OCI-M1 (cell line): ENCODE measurements at places on chromosomes 1 and 21.
A peak's percentile ranks its signal among the peaks of the same experiment; 100 is the strongest.

DNA sequence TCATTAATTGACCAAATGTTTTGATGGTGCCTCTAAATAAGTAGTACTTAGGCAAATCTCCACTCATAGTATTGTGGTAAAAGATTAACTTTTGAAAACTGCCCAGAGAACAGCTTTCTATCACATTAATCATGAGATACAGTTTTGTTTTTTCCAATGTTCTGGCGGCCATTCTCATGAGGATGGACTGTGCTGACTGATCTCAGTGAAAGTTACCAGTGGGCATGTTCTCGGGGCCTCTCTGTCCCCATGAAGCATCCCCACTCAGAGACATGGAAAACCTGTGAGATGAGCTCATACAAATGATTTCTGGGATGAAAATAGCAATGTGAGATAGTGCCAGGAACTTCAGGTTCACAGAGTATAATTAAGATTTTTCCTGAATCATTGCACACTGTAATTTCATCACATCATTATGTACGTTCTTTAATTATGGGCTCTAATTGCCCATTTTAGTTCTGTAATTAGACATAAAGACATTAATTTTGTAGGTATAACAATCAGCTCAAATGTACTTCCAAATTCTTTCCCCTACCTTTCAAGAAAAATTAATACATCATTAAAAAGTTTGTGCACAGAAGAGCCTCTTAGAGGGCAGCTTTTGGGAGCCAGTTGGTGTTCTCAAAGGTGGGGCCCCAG lies 40.5 kb downstream of the DDR2 start:
- no peak for DNase-seq

- no peak for DNase-seq
Measured at GRCh38 chr1:159090286-159091179, 14.0 kb upstream of the AIM2 start.

- no peak for DNase-seq
Measured at GRCh38 chr1:1911350-1912041, 3.6 kb upstream of the CALML6 start.

DNA sequence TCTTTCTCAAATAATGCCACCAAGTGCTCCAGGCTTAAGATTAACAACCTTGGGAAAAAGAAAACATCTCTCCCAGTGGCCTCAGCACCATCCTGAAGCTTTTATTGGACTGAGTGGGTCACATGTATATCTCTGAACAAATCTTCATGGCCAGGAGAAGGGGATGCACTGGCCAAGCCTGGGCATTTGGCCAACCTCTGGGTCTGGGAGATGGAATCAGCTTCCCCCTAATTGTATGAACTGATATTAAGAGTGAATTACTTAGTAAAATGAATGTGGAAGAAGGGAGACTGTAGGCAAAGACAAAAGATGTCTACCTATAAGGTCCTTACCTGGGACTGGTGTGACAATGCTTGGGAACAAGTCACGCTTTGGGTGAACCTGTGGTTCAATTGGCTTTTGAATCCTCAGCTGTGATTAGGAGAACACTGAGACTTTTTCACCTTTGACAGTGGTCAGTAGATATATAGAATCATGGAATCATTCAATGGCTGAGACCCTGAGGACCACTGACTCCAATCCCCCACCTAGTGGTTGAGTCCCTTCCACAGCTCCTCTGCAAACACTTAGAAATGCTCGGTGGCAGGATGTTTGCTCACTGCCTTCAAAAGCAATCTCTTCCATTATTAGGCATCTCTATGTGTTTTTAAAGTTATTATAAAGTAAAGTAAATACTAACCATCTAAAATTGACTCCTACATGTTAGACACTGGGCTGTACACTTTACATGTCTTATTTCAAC lies 102.6 kb upstream of the ATP1A1 start:
- no peak for DNase-seq

- DNase-seq: no peak
Measured at GRCh38 chr1:227793079-227793947, 22.2 kb upstream of the PRSS38 start.

DNA sequence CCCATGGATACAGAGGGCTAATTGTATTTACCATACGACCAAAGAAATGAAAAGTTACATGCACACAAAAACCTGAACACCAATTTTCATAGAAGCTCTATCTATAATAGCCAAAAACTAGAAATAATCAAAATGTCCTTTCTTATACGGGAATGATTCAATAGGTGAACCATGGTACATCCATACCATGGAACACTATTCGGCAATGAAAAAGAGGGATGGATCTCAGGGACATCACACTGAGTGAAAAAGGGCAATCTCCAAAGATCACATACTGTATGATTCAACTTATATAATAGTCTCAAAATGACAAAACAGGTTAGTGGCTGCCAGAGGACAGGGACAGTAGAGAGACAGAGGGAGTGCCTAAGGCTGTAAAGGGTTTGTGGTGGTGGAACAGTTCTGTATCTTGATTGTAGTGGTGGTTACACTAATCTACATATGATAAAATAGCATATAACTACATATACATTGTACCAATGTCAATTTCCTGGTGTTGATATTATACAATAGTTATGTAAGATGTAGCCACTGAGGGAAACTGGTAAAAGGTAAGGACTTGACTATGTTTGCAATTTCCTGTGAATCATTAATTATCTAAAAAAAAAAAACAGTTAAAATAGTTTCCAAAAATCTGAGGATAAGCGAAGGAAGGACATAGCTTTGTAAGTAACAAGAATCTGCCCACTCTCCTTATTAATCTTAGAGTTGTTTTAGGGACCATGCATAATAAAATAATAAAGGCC lies 3.7 kb downstream of the RSBN1 start:
- peak; percentile 28 for DNase-seq

DNA sequence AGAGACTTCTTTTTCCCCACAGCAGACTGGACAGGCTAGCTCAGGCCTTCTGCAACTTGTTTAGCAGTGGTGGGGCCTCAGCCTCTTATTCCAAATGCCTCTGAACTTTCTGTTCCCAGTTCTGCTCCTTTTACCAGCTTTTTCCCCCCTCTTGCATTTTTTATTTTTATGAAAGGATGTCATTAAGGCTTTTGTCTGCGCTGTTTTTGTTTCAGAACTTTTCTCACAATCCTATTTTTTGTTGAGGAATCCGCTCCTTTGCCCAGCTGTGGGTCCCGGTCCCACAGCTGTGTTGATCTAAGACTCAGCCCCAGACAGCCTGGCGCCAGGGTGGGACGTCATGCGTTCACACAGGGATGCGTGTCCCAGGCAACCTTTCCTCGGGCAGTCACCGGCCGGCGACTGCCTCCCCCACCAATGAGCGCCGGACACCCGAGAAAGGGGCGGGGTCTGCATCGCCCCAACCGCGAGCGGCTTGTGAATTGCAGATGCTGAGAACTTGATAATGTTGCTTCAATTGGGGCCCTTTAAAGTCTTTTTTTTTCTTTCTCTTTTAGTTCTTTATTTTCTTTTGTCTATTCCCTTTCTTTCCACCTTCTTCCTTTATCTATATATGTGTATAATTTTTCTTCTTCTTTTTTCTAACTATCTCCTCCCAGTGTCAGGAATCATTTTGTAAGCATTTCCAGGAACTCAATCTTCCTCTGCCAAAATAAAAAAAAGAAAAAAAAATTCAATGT lies 3.0 kb upstream of the ID3 start:
- DNase-seq: peak; percentile 97

DNA sequence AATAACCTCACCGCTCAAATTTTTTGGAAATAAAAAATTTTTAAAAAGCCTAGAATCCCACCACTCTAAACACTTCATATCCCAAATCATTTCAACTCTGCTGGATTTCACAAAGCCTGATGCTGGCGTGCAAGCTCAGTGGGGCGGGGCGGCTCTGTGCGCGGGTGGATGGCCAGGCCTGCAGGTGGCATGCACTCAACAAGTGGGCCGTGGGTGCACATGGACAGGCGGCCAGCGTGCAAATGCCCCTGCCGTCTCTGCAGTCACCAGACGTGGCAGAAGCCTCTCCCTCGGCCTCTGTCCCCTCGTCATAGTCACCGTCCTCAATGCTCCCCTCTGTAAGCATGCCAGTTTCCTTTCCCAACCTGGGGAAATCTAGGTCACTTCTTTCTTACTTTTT lies 6.6 kb upstream of the PDE9A start:
- DNase-seq: no peak

DNA sequence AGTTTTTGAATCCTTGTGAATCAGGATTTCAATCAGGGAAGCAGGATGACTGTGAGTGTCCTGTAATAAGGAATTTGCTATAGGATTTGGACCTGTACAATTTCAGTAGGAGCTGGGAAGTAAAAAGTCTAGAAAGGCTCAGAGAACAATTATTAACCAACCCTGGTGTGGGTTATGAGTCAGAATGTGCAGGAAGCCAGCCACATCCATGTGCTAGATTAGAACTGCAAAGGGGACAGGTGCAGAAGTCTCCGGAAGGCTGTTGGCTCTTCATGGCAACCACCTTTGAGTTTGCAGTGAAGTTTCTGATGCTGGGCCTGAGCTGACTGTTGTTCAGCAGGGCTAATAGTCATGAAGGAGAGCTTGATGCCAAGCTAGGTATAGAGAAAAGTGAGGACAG lies 70.7 kb downstream of the SPATA46 start:
- no peak for DNase-seq

DNA sequence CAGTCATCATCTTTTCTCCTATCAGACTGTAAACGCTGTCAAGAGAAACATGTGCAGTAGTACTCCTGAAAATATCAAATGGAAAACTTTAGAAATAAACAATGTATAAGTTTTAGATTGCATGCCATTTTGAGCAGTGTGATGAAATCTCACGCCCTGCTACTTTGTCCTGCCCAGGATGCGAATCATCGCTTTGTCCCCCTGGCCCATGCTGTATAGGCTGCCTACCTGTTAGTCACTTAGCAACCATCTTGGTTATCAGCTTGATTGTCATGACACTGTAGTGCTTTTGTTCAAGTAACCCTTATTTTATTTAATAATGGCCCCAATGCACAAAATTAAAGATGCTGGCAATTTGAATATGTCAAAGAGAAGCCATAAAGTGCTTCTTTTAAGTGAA lies 363.0 kb downstream of the ZP4 start:
- DNase-seq: no peak

DNA sequence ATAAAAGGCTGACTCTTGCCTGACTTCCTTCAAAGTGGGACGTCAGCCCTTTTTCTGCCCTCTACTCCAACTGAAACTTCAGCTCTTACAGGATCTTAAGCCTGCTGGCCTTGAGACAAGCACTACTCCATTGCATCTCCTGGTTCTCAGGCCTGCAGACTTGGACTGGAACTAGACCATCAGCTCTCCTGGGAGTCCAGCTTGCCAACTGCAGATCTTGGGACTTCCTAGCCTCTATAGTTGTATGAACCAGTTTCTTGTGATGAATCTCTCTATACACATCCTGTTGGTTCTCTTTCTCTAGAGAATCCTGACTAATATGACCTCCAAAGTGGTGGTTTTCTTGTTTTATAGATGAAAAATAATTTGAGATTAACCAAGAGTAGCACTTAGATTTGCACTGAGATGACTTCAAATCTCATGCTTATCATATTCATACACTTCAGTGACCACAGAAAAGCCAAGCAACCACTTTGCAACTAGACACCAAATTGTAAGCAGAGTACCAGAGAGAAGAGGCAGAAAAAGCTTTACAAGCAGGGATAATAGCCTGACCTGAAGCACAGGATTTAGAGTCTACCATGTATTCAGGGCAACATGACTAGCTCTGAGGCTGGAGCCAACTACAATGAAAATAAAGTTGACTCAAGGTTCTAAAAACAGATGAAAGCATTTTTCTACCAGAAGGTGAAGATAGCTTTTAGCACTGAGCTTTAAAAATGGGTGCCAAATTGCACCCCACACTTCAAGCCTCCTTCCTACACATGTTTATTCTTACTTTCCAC lies 661.3 kb upstream of the USP24 start:
- DNase-seq: no peak

GRCh38 chr21:22900490-22900889 lies 1902.3 kb downstream of the NCAM2 start:
- no peak for DNase-seq

- no peak for DNase-seq
Measured at GRCh38 chr1:229028987-229029878, 241.7 kb upstream of the RAB4A start.

GRCh38 chr1:202283991-202284390 lies 57.7 kb downstream of the UBE2T start:
- DNase-seq: no peak
